ENCODE measurements at places on chromosomes 11 and 22. TPM values are rescaled to one million over a fixed set of nuclear protein-coding genes. Genes with fewer than 3 reads are reported as not detected.

DNA sequence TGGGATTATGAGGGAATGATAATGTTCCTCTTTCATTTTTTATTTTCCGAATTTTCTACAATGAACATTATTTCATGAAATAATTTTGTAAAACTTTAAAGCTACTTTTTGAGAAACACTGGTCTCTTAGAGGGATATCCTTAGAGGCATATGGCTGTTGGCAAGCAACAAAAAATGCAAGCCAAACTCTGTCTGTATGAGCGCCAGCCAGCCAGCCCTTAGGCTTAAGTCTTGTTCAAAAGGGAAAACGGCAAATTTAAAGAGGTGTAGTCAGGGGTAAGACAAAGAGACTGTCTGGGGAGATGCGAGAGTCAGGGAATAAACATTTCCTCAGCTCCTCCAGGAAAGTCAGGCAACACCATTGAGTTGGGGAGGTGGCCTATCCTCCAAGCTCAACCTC, 22.5 kb downstream of the ASCC2 start:
- H3K4me3 ChIP-seq = no peak overlapping the region
- peaks cover 39% of the 10 kb centered on the region for H3K36me3 ChIP-seq

GRCh38 chr22:40289991-40290459, 56.3 kb upstream of the ADSL start:
- no peaks in the 10 kb centered on the region for H3K27me3 ChIP-seq
- DNase-seq = no peak
- peaks cover 5% of the 10 kb centered on the region for H3K36me3 ChIP-seq
- peaks cover 2% of the 10 kb centered on the region for H3K4me1 ChIP-seq
- no peak overlapping the region for H3K4me3 ChIP-seq
- H3K27ac ChIP-seq = no peak overlapping the region

APOA5 gene
- total RNA-seq = not detected

PARVG gene
- 20.9 TPM for total RNA-seq

DNA sequence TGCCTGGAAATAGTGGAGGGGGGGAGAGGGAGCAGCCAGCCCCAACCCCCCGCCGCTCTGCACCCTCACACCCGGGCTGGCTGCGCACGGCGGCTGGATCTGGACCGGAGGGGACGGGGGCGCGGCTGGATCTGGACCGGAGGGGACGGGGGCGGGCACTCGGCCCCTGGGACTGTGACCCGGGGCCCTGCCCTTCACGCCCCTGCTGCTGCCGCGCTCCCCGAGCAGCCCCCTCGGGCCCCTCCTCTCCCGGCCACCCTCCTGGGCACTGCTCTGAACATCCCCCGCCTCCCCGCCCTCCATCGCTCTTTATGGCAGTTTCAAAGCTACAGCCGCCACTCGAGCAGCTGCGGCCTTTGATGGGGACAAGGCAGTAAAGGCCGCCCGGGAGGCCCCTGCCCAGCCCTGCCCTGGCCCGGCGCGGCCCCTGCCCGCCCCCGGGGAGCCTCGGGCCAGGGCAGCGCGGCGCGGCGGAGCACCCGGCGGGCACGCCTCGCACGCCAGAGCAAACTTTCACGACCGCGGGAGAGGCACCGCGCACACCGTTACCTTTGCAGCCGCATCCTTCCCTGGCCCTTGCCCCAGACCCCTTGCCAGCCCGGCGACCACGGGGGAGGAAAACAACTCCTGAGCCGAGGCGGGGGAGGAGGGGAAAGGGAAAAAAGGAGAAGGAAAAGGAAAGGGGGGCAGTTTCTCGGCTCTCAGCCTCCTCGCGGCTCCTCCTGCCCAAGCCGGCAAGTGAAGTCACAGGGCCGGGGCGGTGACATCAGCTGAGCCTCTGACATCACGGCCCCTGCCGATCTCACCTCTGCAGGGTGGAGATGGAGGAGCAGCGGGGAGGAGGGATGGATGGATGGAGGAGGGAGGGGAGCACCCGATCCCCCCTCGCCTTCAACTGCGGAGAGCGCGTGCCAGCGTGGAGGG, 13.1 kb upstream of the TCF20 start:
- H3K4me1 ChIP-seq = no peaks in the 10 kb centered on the region
- peak; percentile 81 for DNase-seq
- H3K27ac ChIP-seq = no peak overlapping the region
- no peaks in the 10 kb centered on the region for H3K27me3 ChIP-seq
- H3K36me3 ChIP-seq = no peaks in the 10 kb centered on the region
- no peak overlapping the region for H3K4me3 ChIP-seq

DNA sequence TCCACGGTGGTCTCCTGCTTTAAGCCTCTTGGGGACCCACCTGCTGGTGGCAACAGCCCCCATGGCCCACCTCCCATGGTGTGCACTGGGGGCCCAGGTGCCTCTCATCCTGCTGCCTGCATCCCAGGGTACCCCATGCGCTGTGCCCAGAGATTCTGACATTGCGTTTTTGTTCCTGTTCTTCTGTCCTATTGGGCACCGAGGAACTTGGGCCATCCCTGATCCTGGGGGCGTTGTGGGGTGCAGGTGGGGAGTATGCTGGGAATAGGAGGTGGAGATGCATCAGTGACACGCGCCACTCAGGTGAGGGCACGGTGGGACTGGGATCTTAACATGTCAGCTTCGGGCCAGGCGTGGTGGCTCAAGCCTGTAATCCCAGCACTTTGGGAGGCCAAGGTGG, 12.4 kb upstream of the NAP1L4 start:
- H3K4me3 ChIP-seq = no peak overlapping the region
- H3K36me3 ChIP-seq = peaks cover 17% of the 10 kb centered on the region
- no peak overlapping the region for H3K27ac ChIP-seq
- H3K4me1 ChIP-seq = no peaks in the 10 kb centered on the region
- no peaks in the 10 kb centered on the region for H3K27me3 ChIP-seq

RASSF10 gene
- total RNA-seq = 9.7 TPM

TMEM41B gene
- total RNA-seq = 32.4 TPM

GRCh38 chr11:59710136-59710847, 3.4 kb downstream of the OR10V1 start:
- H3K27me3 ChIP-seq = no peaks in the 10 kb centered on the region
- no peak overlapping the region for H3K27ac ChIP-seq

DNA sequence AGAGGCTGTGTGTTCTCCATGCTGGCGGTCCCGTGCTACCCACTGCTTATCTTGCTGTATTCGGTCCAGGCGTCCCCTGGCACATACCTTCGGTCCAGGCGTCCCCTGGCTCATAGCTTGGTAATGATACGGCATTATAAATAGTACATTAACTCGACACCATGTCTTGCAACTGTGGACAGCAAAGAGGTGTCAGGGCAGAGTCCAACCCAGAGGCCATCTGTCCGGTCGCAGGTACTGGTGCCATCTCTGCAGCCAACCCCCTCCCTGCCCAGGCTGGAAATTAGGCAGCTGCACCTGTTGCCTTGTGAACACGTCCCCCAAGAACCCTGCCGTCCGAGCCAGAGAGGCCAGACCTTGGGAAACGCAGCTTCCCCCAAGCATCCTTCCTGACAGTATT, 634.3 kb downstream of the BRD1 start:
- peaks cover 3% of the 10 kb centered on the region for H3K27me3 ChIP-seq
- H3K4me1 ChIP-seq = no peaks in the 10 kb centered on the region
- no peak overlapping the region for H3K4me3 ChIP-seq
- H3K27ac ChIP-seq = no peak overlapping the region
- H3K36me3 ChIP-seq = no peaks in the 10 kb centered on the region

GRCh38 chr11:112694245-112694644, 267.0 kb upstream of the NCAM1 start:
- no peaks in the 10 kb centered on the region for H3K36me3 ChIP-seq
- no peak overlapping the region for H3K27ac ChIP-seq
- H3K4me1 ChIP-seq = peaks cover 4% of the 10 kb centered on the region
- no peak overlapping the region for H3K4me3 ChIP-seq
- no peaks in the 10 kb centered on the region for H3K27me3 ChIP-seq

DNA sequence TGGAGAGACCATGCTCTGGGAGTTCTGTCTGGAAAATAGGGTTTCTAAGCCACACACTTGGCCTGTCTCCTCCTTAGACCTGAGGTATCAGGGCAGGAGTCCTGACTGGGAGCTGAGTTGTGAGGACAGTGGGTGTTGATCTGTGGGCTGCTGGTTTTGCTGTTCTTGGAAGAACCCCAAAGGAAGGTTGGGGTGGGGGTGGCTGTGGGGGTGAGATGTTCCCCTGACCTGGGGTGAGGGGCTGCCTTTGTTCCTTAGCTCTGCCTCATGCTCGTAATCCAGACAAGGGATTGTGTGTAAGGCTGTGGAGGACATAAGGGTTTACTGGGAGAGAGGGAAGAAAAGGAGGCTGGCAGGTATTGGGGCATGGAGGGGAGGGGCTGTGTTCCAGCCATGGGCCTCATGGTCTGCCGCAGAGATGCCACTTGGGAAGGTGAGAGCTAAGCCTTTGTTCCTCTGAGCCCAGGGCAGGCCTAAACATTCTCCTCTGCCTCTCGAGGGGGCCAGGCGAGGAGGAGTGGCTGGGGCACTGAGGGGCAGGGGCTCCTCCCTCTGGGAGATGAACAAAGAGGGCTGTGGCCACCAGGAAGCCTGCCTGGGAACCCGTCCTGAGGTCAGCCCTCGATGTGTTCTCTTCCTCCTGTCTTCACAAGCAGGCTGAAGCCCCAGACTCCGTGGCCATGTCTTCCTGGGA, 4.4 kb downstream of the OTOG start:
- H3K27ac ChIP-seq = no peak overlapping the region
- H3K4me3 ChIP-seq = no peak overlapping the region
- no peaks in the 10 kb centered on the region for H3K27me3 ChIP-seq
- no peaks in the 10 kb centered on the region for H3K4me1 ChIP-seq
- no peaks in the 10 kb centered on the region for H3K36me3 ChIP-seq
- no peak for DNase-seq

SLC37A2 gene
- 6.1 TPM for total RNA-seq

DNA sequence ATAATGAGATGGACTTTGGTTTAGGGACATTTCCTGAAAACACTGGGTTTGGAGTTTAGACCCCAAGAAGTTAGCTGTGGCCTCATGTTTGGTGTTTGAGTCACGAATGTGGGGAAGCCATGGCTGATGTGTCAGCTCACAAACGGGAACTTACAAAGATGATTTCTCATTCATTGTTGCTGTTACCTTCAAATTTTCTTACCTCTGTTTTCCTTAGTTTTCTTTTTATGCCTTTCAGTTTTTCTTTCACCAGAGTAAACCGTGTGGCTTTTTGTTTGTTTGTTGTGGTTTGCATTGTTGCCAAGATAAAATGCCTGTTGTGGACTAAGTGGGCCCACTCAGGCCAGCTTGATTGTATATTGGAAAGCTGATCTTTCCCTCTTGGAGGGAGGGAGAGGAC, 89.1 kb downstream of the SWAP70 start:
- H3K27me3 ChIP-seq = no peaks in the 10 kb centered on the region
- H3K4me1 ChIP-seq = peaks cover 7% of the 10 kb centered on the region
- DNase-seq = no peak
- H3K36me3 ChIP-seq = peaks cover 5% of the 10 kb centered on the region
- no peak overlapping the region for H3K4me3 ChIP-seq
- no peak overlapping the region for H3K27ac ChIP-seq

GRCh38 chr22:19341500-19341899, 50.0 kb upstream of the CLTCL1 start:
- H3K4me1 ChIP-seq = no peaks in the 10 kb centered on the region
- no peaks in the 10 kb centered on the region for H3K36me3 ChIP-seq
- no peak for DNase-seq
- H3K27ac ChIP-seq = no peak overlapping the region
- no peaks in the 10 kb centered on the region for H3K27me3 ChIP-seq

- no peak overlapping the region for H3K27ac ChIP-seq
- H3K4me1 ChIP-seq = no peaks in the 10 kb centered on the region
- no peak for DNase-seq
- no peak overlapping the region for H3K4me3 ChIP-seq
Observed at GRCh38 chr22:38451864-38452263, 3.1 kb downstream of the KCNJ4 start.

DNA sequence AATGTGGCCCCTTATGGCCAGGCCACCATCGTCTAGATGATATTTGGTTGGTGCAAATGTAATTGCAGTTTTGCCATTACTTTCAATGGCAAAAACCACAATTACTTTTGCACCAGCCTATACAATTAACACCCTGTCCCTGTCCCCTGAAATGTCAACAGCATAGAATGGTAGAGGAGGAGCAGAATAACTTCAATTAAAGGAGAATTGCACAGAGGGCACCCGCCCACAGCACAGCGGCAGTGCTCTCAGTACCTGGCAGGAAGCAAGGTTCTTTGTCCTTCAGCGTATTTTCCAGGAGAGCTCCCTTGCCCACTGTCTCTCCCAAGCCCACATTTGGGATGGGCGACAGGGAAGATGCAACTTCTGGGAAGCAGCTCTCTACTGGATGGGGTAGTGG, 115.3 kb downstream of the TRIM29 start:
- H3K36me3 ChIP-seq = no peaks in the 10 kb centered on the region
- H3K27me3 ChIP-seq = no peaks in the 10 kb centered on the region
- no peaks in the 10 kb centered on the region for H3K4me1 ChIP-seq
- H3K4me3 ChIP-seq = no peak overlapping the region

- H3K36me3 ChIP-seq = no peaks in the 10 kb centered on the region
- DNase-seq = no peak
- peaks cover 13% of the 10 kb centered on the region for H3K4me1 ChIP-seq
Observed at GRCh38 chr11:83070044-83070701, 1.5 kb downstream of the RAB30 start.

- no peak overlapping the region for H3K27ac ChIP-seq
- no peaks in the 10 kb centered on the region for H3K36me3 ChIP-seq
- peak; percentile 34 for DNase-seq
- H3K27me3 ChIP-seq = no peaks in the 10 kb centered on the region
Observed at GRCh38 chr11:2580571-2581001, 119.2 kb downstream of the KCNQ1OT1 start.

GRCh38 chr22:35092406-35092805, 26.4 kb downstream of the ISX start:
- no peak for DNase-seq
- H3K4me1 ChIP-seq = no peaks in the 10 kb centered on the region
- no peak overlapping the region for H3K27ac ChIP-seq
- H3K4me3 ChIP-seq = no peak overlapping the region
- no peaks in the 10 kb centered on the region for H3K36me3 ChIP-seq

ACR gene
- 1.6 TPM for total RNA-seq

GRCh38 chr11:22775248-22775647, 54.4 kb downstream of the SVIP start:
- H3K27me3 ChIP-seq = no peaks in the 10 kb centered on the region
- H3K4me1 ChIP-seq = no peaks in the 10 kb centered on the region
- H3K27ac ChIP-seq = no peak overlapping the region
- no peak for DNase-seq

- H3K4me1 ChIP-seq = peaks cover 5% of the 10 kb centered on the region
- H3K27ac ChIP-seq = peak overlapping the region; percentile 63
- no peaks in the 10 kb centered on the region for H3K36me3 ChIP-seq
- DNase-seq = peak; percentile 83
- no peaks in the 10 kb centered on the region for H3K27me3 ChIP-seq
- no peak overlapping the region for H3K4me3 ChIP-seq
Observed at GRCh38 chr11:121575250-121575962, 122.6 kb upstream of the SORL1-AS1 start.
